Vagina (tissue), 2 donors: ENCODE measurements at places on chromosomes 4 and X.
A peak's percentile ranks its signal among the peaks of the same experiment; 100 is the strongest.

GRCh38 chr4:8846046-8846720 lies 25.5 kb downstream of the HMX1 start:
- DNase-seq: no peak

DNA sequence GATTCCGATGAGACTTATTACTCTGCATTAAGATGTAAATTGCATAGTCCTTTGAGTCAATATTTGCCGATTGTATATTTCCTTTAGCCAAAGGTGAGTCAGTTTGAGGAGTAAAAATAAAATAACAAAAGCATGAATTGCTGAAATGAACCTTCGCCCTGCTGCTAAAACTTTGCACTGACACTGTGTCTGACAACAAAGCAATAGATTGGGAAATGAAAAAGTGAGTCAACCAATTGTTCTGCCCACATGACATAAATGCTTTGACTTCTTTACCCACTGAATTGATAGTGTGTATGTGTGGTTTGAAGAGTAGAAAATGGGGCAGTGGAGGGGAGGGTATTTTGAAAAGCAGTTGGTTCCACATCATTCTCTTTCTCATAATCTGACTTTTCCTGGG lies 88.4 kb upstream of the AFF2 start:
- no peak for DNase-seq

DNA sequence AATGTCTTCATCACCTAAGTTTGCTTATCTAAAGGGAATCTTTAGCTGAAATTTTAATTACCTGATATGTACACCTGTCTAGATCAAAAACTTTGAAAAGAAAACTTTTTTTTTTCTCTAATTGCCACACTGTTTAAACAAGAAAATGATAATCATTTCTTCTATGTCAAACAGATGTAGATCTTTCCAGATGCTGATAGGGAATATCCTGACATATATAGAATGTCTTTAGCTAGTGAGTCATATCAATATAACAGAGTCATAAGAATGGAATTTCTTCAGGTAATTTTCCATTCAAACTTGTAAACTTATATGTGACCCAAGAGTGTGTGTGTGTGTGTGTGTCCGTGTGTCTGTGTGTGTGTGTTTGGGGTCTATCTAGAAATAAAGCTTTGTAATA lies 271.9 kb downstream of the GPM6A start:
- DNase-seq: no peak

- DNase-seq: no peak
Observed at GRCh38 chr4:37827030-37827685, 672 bp downstream of the PGM2 start.

GRCh38 chr4:156575430-156576073 lies 396.0 kb downstream of the PDGFC start:
- DNase-seq: no peak

DNA sequence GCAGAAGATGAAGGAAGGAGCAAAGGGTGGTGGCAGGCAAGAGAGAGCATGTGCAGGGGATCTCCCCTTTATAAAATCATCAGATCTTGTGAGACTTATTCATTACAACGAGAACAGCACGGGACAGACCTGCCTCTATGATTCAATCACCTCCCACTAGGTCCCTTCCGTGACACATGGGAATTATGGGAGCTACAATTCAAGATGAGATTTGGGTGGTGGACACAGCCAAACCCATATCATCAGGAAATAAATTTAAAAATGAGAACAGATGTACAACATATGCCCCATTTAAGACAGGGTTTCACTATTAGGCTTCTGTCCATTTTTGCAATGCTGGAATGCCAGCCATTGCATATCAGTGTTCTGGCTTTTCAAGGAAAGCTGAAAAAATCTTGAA lies 346.7 kb upstream of the SLIT2 start:
- DNase-seq: no peak

GRCh38 chr4:3369781-3370674 lies 71.7 kb upstream of the HGFAC start:
- peak; percentile 85 for DNase-seq

DNA sequence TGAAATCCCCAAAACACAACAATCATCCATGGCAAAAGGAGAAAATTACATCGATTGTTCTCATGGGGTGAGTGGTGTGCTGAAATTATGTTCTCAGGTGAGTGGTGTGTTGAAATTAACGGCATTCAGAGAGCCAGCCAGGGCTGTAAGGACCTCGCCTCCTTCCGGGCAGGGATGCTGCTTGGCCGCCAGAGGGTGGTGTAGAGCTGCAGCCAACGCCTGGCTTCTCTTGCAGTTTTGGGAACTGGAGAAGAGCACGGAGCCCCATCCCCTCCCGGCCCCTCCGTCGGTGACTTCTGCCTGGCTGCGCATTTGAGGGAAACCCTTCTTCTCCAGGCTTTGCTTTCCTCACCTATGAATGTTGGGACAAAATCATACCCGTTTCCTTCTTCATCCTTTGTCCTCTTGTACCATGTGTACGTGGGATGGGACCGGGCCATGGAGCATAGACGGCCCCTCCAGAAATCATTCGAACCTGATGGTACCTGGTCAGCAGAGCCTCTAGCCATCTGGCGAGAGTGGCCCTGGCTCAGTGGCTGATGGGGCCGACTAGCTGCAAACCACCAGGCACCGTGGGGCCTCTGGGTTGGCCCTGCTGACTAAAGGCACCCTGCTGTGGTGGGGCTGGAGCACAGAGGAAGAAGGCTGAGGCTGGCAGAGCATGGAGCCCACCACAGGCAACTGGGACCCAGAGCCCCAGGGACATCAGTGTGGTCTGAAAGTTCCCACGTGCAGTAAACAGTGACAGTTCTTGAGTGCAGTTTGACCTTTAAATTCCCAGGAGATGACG lies 28.4 kb downstream of the TRMT44 start:
- no peak for DNase-seq

DNA sequence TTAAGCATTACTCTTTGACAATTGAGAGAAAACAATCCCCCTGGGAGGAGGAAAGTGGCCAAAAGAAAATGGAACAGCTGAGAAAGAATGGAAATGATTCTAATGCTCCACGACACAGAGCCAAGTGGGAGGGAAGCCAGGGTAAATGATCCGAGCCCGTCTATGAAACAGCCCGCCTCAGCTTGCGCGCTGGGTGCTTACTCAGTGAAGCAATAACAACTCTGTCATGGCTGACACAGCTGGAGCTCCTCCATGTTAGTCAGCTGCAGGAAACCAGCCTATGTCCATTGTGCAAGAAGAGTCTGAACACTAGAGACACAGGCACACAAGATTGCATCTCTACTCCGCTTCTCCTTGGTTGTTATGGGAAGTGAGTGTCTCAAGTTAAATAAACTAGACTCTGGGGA lies 19.3 kb downstream of the NOA1 start:
- no peak for DNase-seq

DNA sequence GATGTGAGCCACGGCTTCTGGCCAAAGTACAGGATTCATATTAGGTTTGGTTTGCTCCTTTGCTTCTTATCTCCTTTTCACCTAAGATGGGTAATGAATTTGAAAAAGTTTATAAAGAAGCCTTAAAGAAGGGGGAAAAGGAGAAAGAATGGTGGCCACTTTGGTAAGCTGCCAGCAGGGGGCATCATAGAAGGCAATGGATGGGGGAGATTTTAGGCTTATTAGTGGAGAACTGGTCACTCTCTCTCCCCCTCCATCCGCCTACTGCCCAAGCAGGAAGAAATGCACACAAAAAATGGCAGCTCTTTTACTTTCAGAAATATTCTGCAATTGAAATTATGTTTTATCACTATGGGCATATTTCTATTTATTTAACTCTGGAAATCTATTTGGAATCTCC lies 32.0 kb downstream of the SPARCL1 start:
- DNase-seq: no peak

- no peak for DNase-seq
Observed at GRCh38 chr4:5710961-5711478, at the start of gene EVC. TSS of gene EVC (plus strand) at chr4:5711201. CDS start at chr4:5711381, 180 bp downstream.

GRCh38 chr4:25123236-25123635 lies 37.0 kb downstream of the SEPSECS start:
- DNase-seq: no peak

DNA sequence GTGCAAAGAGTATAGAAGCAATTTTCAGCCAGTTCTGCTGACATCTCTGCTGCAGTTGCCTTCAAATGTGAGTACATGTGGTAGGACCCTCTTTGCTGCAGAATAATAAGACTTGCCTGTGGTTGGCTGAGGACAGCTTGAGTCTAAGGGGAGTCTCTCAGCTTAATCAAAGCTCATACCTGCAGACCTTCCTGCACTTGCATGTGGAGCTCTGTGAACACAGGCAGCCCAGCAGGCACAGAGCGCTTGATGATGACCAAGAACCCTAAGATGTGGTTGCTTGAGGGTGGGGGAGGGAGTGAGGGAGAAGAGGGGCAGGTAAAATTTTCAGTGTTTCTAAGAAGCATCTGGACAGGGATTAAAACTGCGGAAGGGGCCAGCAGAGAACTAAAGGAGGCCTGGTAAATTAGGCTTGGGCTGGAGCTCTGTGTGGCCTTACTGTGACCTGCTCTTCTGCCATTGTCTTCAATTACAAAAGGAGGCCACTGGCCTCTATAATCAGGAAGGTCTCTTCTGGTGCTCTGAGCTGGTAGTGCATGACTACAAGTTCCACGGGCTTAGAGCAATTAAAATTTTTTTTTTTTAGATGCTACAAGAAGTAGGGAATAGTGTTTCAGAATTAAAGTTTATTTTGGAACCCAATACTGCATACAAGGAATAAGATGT lies 59.9 kb upstream of the CHRNA9 start:
- DNase-seq: no peak

- DNase-seq: no peak
Observed at GRCh38 chr4:160265836-160266235, 1163.0 kb downstream of the RAPGEF2 start.

- DNase-seq: no peak
Observed at GRCh38 chr4:28146191-28146590, 1285.5 kb downstream of the STIM2 start.

DNA sequence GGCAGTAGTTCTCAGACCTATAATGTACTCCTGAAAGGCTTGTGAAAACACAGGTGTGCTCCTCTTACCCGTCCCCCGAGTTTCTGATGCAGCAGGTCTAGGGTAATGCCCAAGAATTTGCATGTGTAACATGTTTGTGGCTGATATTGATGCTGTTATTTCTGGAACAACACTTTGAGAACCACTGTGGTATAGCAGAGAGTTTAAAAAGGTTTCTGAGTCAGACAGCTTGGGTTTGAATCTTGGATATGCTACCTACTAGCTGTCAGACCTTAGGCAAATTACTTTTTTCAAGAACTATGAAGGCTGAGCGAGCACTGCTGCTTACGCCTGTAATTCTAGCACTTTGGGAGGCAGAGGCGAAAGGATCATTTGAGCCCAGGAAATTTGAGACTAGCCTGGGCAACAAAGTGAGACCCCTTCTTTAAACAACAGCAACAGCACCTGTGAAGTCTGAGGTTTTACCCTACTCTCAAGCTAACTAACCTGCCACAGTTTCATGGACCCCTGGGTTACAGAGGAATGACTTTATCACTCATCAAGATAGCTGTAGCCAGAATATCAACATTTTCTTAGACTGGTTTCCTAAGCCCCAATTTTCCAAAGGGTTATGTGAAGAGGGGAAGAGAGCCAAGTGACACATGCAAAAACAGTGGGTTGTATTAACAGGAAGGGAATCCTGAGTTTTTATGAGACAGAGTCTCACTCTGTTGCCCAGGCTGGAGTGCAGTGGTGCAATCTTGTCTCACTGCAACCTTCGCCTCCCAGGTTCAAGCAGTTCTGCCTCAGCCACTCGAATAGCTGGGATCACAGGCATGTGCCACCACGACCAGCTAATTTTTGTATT lies 5.1 kb downstream of the AFF1 start:
- DNase-seq: no peak

DNA sequence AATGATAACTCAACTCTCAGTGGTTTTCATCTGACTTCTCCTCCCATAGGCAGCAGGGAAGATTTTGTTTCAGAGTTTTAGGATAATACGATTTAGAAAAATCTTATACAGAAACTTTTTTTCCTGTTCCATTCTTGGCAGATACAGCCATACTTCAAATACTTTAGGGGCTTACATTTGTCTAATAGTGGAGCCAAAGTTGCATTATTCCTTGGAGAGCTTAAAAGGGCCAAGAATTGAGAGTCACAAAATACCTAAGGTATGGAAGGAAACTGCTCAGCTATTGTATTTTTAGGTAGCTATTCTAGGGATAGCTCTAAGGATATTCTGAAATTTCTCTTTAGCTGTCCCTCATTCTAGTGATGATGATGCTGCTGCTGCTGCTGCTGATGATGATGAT lies 132.9 kb upstream of the PTCHD1 start:
- DNase-seq: no peak

- no peak for DNase-seq
Observed at GRCh38 chr4:182137343-182137742, 105.9 kb upstream of the TENM3 start.

DNA sequence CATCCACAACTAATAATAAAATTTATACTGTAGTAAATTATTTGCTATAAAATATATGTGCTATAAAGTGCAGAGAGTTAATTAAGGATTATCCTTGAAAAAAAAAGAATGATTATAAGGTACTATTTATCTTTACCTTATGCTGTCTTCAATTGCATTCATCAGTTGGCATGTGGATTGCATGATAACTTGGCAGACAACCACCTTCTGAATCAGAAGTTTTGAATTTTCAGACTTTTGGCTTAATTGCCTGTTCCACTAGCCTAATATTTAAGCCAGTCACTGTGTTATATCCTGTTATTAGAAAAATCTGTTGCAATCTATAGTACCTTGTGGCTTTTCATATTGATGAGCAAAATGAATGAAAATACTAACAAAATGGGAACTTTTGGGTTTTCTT lies 1040.3 kb upstream of the PCDH10 start:
- DNase-seq: no peak

- no peak for DNase-seq
Observed at GRCh38 chr4:20698382-20698781, 1.9 kb upstream of the PACRGL start.

GRCh38 chr4:173526027-173526482 lies 4.0 kb downstream of the HAND2 start:
- peak; percentile 46 for DNase-seq

DNA sequence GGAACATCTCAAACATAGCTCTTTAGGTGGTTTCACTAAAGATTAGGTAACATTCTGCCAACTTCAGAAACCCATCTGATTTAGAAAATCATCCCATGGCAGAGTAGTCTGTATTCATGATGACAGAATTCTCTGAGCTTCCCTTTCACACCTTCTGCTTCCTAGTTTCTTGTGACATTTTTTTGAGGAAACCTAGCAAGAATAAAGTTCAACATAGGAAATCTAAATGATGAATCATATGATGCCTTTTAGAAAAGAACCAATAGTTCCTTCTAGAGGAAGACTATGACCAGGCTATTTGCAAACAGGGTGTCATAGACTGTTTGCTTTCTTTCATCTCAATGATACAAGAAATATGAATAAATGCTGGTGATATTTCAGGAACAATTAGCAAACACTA lies 49.8 kb upstream of the CAMK2D start:
- DNase-seq: no peak

DNA sequence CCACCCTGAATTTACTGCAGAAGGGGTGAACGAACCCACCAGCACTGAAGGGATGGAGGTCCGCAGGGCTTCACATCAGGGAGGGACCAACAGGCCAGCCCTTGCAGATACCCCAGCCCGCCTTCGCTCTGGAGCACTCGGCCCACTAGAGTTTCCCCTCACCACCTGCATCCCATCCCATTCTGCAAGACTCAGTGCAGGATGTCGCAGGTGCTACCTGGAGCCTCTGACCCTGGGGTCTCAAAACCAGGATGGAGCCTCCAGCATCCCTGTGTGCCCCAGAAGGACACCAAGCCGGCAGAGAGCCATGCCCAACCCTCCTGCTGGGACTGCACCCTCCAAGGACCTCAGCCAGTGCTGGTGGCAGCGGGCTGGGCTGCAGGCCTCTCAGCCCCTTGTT lies 57.6 kb upstream of the ADRA2C start:
- no peak for DNase-seq
